Pulmonary artery endothelial cell (primary cell): ENCODE measurements at places on chromosomes 1 and 21. TPM values are rescaled to one million over a fixed set of nuclear protein-coding genes. Genes with fewer than 3 reads are reported as not detected.

Gene OR2AK2
- not detected in 2 replicates for total RNA-seq

Gene IL10
- total RNA-seq, result not detected in 2 replicates

Gene NTPCR
- total RNA-seq, result 13.0 and 13.8 TPM in 2 replicates

Gene CELA3B
- 0.07 and 0.26 TPM in 2 replicates for total RNA-seq

Gene DENND1B
- total RNA-seq, result 3.8 and 4.4 TPM in 2 replicates

Gene KRTAP19-3
- not detected in 2 replicates for total RNA-seq
